Upper lobe of right lung (tissue), 1 donor: ENCODE measurements at places on chromosomes 16 and 17. TPM values are rescaled to one million over a fixed set of nuclear protein-coding genes. Genes with fewer than 3 reads are reported as not detected.

The YBX2 gene
- not detected for total RNA-seq

DNA sequence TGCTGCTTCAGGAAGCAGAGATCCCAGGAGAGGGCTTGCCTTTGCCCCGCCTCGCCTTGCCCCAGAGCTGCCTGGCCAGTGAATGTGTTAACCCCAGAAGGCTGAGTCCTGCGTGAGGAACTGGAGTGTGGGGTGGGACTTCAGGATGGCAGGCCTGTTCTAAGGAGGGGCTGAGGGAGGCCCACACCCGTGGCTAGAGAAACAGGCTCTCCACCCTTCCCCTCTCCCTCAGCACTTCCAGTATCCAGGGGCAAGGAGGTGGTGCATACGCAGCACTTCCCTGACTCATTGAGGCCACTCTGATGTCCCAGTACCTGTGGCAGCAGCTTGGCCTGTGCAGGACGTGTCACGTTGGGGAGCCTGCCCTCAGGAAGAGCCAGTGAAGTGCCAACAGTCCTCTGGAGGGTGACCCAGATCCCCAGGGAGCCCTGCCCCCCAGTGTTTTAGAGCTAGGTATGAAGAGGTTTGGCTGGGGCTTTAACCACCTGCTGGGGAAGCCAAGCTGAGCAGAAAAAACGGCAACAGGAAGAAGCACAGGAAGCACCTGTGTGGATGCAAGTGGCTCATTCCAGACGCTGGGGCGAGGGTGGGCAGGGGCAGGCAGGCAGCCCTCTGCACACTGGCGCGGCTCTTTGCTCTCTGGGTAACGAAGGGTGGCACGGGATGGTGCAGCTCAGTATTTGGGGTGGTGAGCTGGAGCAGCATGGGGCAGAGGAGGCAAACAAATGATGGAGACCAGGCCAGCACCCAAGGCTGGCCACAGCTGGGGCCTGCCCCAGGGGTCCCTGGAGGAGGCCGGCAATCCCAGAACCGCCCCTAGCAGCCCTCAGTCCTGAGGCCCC is 14.7 kb upstream of the CTCF start:
- peaks cover 50% of the 10 kb centered on the region for H3K36me3 ChIP-seq
- H3K27me3 ChIP-seq = no peaks in the 10 kb centered on the region
- H3K4me1 ChIP-seq = peaks cover 36% of the 10 kb centered on the region

DNA sequence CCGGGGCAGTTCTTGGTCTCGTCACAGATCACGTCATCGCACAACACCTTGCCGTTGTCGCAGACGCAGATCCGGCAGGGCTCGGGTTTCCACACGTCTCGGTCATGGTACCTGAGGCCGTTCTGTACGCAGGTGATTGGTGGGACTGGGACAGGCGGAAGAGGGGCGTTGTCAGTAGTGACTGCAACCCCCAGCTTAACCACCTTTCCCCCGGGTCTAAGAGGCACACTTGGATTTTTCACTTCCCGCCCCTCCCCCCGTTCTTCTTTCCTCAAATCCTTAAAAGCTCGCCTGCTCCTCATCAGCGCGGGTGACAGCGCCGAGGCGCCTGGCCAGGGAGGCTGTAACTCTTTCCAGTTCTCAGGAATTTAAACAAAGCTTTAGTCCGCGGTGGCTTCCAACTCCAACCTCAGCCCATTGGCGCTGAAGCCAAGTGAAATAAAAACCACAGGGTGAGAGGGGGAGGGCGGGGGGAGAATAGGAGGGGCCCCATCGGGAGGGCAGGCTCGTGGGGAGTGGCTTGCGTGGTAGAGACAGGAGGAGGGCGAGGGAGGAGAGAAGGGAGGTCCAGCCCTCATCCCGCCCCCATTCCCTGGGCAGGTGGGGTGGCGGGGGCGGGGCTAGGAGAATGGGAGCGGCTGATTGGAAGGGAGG is 1.5 kb downstream of the COL1A1 start:
- peak overlapping the region; percentile 60 for H3K4me3 ChIP-seq
- peak; percentile 95 for DNase-seq
- H3K27me3 ChIP-seq = peaks cover 13% of the 10 kb centered on the region
- peak overlapping the region; percentile 84 for H3K27ac ChIP-seq
- peaks cover 31% of the 10 kb centered on the region for H3K36me3 ChIP-seq

- H3K4me3 ChIP-seq = peak overlapping the region; percentile 73
- peaks cover 16% of the 10 kb centered on the region for H3K4me1 ChIP-seq
- peak overlapping the region; percentile 48 for H3K27ac ChIP-seq
These were observed 669 bp upstream of the DCTPP1 start for GRCh38 chr16:30430428-30430970.

- H3K4me3 ChIP-seq = no peak overlapping the region
- H3K4me1 ChIP-seq = no peaks in the 10 kb centered on the region
- H3K36me3 ChIP-seq = no peaks in the 10 kb centered on the region
- DNase-seq = no peak
- H3K27ac ChIP-seq = no peak overlapping the region
- no peaks in the 10 kb centered on the region for H3K27me3 ChIP-seq
These were observed 206.1 kb downstream of the HAPSTR1 start for GRCh38 chr16:9297437-9298113.

- H3K27me3 ChIP-seq = no peaks in the 10 kb centered on the region
- peaks cover 21% of the 10 kb centered on the region for H3K36me3 ChIP-seq
- no peaks in the 10 kb centered on the region for H3K4me1 ChIP-seq
- DNase-seq = no peak
- H3K27ac ChIP-seq = no peak overlapping the region
These were observed 65.2 kb downstream of the NDE1 start for GRCh38 chr16:15715221-15715620.

- no peak overlapping the region for H3K4me3 ChIP-seq
- no peak for DNase-seq
- no peaks in the 10 kb centered on the region for H3K27me3 ChIP-seq
- H3K27ac ChIP-seq = no peak overlapping the region
- no peaks in the 10 kb centered on the region for H3K4me1 ChIP-seq
These were observed 74.4 kb downstream of the PCTP start for GRCh38 chr17:55825213-55825612.

DNA sequence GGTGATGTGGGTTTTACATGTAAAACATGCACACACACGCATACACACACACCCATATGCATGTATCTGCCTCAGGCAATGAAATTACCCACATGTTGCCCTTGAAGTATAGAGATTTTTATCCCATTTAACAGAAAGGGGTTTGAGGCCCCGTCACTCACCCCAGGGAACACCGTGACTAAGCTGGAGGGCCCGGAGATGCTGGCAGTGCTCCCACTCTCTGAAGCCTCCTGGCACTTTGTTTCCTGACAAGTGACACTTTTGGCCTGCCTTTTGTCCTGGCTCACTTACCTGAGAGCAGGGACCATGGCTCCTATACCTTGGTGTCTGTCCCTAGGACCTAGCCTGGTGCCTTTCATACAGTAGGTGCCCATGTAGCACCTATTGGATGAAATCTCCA is 50.0 kb upstream of the TNRC6C start:
- no peaks in the 10 kb centered on the region for H3K36me3 ChIP-seq
- H3K4me3 ChIP-seq = no peak overlapping the region
- H3K27ac ChIP-seq = no peak overlapping the region
- H3K4me1 ChIP-seq = no peaks in the 10 kb centered on the region
- H3K27me3 ChIP-seq = peaks cover 24% of the 10 kb centered on the region

GRCh38 chr17:10172241-10172741 is 26.1 kb downstream of the GAS7 start:
- no peak overlapping the region for H3K4me3 ChIP-seq
- H3K27ac ChIP-seq = no peak overlapping the region
- H3K27me3 ChIP-seq = peaks cover 3% of the 10 kb centered on the region

- H3K27ac ChIP-seq = no peak overlapping the region
- H3K36me3 ChIP-seq = peaks cover 8% of the 10 kb centered on the region
- DNase-seq = no peak
- H3K27me3 ChIP-seq = no peaks in the 10 kb centered on the region
- no peaks in the 10 kb centered on the region for H3K4me1 ChIP-seq
These were observed 132.5 kb downstream of the AATF start for GRCh38 chr17:37081287-37081686.

DNA sequence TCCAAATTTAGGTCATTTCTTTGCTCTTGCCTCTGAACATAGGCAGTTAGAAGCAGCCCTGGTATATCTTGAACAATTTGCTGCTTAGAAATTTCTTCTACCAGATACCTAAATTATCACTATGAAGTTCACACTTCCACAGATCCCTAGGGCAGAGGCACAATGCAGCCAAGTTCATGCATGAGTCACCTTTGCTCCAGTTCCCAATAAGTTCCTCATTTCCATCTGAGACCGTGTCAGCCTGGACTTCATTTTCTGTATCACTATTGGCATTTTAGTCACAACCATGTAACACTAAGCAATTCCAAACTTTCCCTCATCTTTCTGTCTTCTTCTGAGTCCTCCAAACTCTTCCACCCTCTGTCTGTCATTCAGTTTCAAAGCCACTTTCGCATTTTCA is 45.0 kb downstream of the KCNJ16 start:
- H3K27ac ChIP-seq = no peak overlapping the region
- H3K4me1 ChIP-seq = peaks cover 9% of the 10 kb centered on the region
- no peak for DNase-seq
- H3K27me3 ChIP-seq = no peaks in the 10 kb centered on the region
- no peaks in the 10 kb centered on the region for H3K36me3 ChIP-seq

- H3K4me1 ChIP-seq = no peaks in the 10 kb centered on the region
- DNase-seq = no peak
- no peaks in the 10 kb centered on the region for H3K27me3 ChIP-seq
- H3K4me3 ChIP-seq = no peak overlapping the region
- H3K36me3 ChIP-seq = no peaks in the 10 kb centered on the region
These were observed 172.8 kb upstream of the WSCD1 start for GRCh38 chr17:5897275-5897911.

GRCh38 chr16:86975445-86975844 is 341.7 kb downstream of the C16orf95 start:
- DNase-seq = peak; percentile 30
- no peaks in the 10 kb centered on the region for H3K4me1 ChIP-seq
- H3K27me3 ChIP-seq = no peaks in the 10 kb centered on the region
- no peak overlapping the region for H3K27ac ChIP-seq
- H3K4me3 ChIP-seq = no peak overlapping the region

DNA sequence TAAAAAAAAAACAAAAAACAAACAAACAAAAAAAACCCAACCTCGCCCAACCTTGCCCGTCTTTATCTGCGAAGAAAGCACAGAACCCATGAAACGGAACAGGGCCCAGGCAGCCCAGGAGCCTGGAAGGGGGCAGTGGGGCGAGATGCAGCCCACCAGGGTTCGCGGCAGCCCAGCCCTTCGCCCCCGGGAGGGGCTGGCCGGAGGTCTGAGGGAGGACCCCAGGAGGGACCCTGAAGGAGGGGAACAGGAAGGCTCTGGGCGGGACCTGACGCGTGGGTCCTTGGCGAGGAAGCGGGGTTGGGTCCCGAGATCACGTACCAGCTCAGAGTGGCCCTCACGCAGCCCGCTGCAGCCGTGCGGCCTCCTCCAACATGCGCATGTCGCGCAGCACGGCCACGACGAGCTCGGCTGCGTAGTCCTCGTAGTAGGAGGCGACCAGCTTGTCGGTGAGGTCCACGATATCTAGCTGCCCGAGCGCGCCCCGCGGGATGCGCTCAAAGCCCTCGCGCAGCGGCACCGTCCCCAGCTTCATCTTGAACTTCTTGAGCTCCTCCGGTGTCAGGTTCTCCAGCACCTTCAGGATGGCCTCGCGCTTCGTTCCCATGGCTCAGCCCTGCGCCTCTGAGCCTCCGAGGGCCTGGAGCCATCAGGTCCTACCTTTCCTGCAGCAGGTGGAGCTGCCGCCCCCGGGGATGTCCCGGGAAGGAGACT is at the start of gene PYDC1:
Gene PYDC1, minus strand, starts transcription at position 714 of the 714 bp plus-strand sequence. Its CDS starts 107 bp downstream, at position 607.
- peaks cover 24% of the 10 kb centered on the region for H3K4me1 ChIP-seq
- H3K36me3 ChIP-seq = no peaks in the 10 kb centered on the region
- no peak within 1 kb of the TSS for H3K27ac ChIP-seq
- peaks cover 58% of the 10 kb centered on the region for H3K27me3 ChIP-seq
- peak within 1 kb of the TSS; percentile 52 for H3K4me3 ChIP-seq

- H3K4me3 ChIP-seq = no peak overlapping the region
- peaks cover 46% of the 10 kb centered on the region for H3K27me3 ChIP-seq
- H3K4me1 ChIP-seq = peaks cover 6% of the 10 kb centered on the region
- H3K36me3 ChIP-seq = no peaks in the 10 kb centered on the region
- peak; percentile 49 for DNase-seq
- no peak overlapping the region for H3K27ac ChIP-seq
These were observed 267.1 kb upstream of the TNRC6C start for GRCh38 chr17:77691216-77692085.

DNA sequence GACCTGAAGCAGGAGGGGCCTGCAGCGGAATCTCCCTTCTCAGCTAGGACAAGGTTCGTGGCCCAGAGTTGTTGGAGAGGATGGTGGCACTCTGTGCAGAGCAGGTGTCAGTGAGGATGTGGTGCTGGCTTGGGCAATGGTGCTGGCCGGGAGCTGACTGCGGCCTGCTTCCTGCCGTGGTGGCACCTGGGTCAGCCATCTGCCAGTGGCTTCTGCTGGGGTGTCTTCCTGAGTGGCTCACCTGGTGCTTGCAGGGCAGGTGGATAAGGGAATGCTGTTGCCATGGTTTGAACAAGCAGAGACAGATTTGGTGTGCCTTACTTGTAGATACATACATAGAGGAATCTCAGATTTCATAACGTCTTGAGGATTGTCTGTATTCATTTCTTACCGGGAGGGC is 69.6 kb downstream of the SEC14L1 start:
- peaks cover 27% of the 10 kb centered on the region for H3K4me1 ChIP-seq
- no peaks in the 10 kb centered on the region for H3K27me3 ChIP-seq
- no peak for DNase-seq
- peaks cover 98% of the 10 kb centered on the region for H3K36me3 ChIP-seq
- H3K4me3 ChIP-seq = no peak overlapping the region

DNA sequence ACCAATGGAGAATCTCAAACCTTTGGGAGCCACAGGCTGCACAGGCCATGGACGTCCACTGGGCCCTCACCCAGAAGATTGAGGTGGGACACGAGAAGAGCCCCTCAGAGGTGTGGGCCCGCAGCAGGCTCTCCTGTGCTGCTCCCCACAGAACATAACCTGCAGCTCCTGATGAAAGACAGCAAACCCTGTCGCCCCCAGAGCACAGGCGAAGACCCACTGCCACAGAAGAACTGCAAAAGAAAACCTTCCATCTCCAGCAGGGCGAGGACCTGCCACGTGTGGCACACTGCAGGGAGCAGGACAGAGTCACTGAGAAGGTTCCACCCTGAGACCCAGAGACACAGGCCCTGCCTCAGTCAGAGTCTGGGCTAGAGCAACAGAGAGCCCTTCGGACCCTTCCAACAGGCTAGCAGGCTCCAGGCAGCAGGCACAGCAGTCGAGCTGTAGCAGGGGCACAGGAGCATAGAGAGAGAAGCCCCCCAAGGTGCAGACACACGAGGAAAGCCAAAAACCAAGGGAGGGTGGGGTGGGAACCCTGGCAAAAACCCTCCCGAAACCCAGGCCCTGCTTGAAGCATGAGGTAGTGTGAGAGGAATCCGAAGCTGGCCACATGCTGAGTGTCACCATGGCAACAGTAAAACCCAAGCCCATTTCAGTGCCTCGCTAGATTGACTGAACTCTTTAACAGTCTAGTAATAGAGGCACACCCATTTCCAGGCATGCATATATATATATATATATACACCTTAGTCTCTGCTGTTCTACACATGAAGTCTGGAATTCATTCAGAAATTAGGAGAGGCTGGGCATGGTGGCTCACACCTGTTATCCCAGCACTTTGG is 60.0 kb upstream of the CHMP6 start:
- no peaks in the 10 kb centered on the region for H3K4me1 ChIP-seq
- H3K27me3 ChIP-seq = no peaks in the 10 kb centered on the region
- no peak overlapping the region for H3K27ac ChIP-seq
- peaks cover 10% of the 10 kb centered on the region for H3K36me3 ChIP-seq
